ENCODE measurements at places on chromosomes 7 and 10.
A peak's percentile ranks its signal among the peaks of the same experiment; 100 is the strongest.

DNA sequence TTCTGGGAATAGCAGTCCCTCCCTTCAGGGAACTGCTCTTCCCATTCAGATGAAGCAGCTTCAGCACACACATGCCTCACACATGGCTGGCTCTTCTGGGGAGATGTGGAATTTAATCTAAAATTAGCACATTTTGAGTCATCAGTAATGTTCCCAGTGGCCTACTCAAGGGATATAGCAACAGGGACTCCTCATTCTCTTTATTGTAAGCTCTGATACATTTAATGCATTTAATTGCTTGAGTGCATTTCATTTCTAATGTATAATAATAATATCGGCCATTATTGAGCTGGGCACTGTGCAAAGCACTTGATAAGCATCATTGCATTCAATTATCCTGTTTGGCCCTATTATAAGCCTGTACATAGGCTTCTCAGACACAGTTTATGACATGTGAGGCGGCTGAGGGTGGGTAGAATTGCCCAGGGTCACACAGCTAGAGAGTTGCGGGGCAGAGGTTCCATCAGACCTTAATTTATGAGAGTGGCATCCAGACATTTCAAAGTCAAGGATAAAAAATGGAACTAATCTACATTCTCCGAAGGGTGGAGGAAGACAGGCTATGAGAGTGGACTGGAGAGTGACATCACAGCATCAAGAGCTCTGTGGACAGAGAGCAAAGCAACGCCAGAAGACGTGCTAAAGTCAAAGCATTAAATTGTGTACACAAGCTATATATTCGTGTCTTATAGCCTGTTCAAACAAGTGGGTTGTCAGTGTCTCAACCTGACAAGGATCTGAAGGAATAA, 76.8 kb downstream of the LANCL2 start:
- no peak for DNase-seq

GRCh38 chr7:157627646-157628045, 290.8 kb downstream of the DNAJB6 start:
- DNase-seq = no peak

DNA sequence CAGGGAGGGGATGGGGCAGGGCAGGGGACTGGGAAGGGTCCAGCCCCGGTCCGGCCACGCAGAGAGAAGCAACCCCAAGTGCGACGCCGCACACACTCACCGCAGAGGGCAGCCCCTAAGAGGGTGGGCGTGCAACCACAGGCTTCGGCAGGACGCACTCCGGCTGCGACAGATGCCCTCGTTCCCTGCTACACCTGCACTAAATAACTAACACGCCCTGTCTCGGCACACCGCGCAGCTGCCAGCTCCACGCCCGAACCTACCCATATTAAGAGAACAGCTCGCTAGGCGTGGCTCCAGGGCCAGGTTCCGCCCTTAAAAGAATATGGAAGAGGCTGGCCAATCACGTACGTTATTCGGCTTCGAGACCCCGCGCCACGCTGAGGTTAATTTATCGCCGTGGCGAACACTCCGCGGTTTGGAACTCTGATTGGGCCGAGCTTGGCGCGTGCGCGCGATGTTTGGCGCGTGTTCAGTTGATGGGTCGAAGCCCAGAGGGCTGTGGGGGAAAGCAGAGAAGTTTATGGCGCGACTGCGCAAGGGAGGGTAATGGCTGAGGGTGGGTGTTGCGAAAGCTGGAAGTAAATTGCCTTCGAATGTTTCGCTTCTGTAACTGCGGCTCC, 91.1 kb downstream of the OR13A1 start:
- DNase-seq = no peak

- no peak for DNase-seq
Observed at GRCh38 chr10:34809796-34810195, 5.3 kb downstream of the PARD3 start.

DNA sequence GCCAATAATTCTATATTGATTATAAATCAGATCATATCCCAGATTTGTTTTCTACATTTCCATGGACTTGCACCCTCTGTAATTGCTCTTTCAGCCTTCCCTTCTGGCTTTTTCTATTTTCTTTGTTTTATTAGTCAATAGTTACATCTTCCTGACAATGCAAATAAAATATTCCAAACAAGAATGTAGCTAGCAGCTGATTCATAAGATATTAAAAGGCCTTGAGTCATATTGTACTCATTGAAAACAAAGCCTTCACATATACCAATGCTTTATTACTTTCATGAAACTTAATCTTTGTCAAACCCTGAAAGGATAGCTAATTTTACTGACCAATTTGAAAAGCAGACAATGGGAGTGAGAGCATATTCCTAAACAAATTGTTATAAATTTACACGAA, 10.7 kb upstream of the SFMBT2 start:
- DNase-seq = no peak

DNA sequence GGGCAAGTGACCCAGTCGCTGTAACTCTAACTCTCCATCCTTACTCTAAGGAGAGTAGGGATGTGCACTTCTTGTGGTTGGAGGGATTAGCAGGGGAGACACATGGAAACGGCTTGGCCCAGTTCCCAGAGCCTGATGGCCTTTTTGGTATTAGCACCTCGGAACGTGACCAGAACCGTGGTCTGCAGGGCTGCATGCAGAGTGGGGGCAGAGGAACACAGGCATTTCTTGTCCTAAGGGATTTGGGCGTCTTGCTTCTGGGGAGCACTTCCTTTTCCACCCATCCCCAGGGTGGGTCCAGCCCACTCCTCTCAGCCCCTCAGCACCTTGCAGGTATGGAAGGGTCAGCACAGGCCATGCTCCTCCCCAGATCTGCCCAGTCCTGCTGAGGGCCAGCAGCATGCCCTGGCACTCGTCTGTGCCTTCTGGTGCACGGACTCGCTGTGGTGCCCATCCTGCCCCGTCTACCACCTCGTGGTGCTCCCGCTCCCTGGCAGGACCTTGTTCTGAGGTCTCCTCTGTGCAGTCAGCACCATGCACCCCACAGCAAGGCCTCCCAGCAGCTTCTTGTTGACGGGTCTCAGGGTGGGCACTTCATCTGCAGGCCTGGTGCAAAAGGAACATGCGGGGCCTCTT, 109.6 kb downstream of the ACTR3B start:
- DNase-seq = no peak

GRCh38 chr10:109820620-109821405, 102.5 kb downstream of the XPNPEP1 start:
- DNase-seq = no peak

DNA sequence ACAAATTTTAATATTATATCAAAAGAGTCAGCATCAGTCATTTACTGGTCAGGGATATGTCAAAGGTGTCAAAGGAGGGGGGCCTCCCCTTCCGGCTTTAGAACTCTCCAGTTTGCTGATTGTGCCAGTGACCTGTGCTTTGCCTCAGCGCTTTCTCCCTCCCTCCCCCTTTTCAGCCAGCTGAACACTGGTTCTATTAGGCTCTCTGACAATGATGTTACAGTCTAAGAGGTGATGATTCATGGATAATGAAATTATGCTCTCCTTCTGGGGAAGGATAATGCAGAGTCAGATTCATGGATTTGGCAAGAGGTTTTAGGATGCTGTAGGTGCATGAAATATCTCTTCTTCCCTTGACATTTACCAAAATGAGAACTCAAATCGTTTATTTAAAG, 6.1 kb downstream of the LRRTM3 start:
- no peak for DNase-seq

- no peak for DNase-seq
Observed at GRCh38 chr10:49375611-49376010, 20.3 kb downstream of the DRGX start.

- DNase-seq = no peak
Observed at GRCh38 chr7:7639421-7639820, 1.1 kb upstream of the UMAD1 start.

DNA sequence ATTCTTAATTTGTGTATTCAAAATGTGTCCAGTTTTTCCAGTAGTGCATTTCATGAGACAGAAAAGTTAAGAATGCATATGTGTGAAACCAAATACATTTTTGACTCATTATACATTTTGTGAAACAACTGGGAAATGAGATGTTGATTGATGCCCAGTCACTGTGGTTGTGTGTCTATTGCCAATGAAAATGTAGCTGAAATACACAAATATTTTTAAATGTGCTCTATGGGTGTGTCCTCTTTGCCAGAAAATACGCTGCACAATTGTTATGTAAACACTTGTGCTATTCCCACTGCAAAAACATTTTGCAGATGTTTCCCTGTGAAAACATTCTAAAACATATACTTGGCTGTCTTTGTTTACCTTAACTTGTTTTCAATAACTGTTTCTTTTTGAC, 395.2 kb downstream of the TFEC start:
- no peak for DNase-seq

DNA sequence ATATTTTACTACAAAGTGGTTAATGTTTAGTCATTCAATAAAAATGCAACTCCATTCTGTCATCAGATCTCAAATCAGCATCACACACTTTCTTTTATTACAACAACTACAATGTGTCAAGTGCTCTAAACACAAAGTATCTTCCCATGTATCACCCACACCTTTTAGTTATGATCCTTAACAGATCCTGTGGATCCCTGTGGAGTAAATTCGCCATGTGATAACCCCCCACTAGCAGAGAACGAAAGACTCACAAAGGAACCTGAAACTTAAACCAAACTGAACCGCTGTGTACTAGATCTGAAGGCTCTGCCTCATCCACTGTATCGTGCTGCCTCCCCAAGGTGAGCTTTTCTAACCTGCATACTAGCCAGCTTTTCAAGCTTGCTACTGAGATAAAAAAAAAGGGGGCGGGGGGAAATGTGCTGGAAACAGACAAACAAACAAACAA, 1.7 kb downstream of the DPY19L1 start:
- peak; percentile 80 for DNase-seq

DNA sequence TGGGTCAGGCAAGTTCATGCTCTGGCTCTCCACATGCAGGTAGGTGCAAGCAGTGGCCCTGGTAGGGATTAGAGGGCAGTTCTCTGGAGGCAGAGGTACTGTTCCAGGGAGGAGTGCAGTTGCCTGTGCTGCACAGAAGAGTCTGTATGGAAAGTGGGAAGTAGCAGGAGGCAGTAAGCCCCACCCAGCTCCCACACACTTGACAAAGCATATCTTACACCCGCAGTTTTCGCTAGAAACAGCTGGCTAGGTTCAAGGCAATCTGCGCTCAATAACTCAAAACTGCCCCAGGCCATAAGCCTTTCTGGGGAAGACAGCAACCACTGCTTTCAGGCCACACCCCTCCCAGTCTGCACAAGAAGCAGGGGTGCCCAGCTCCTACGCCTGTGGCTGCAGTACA, 33.1 kb upstream of the ARMC3 start:
- DNase-seq = no peak

DNA sequence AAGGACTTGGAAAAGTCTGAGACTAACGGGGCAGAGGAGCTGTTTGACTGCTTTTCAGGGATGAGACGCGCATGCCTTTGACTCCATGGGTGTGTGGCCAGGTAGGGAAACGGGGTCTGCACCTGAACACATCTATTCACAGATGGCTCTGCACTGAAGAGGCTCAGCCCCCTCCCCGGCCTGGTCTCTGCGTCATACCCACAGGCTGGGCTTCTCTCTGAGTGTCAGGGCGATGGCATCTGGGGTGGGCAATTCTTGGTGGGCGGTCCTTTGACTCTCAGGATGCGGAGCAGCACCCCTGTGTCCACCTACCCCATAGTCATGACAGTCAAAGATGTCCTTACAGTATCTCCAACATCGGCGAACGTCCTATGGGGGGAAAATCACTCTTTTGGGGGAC, 23.0 kb downstream of the PFKP start:
- no peak for DNase-seq

- DNase-seq = no peak
Observed at GRCh38 chr10:132839061-132839460, 53.1 kb upstream of the NKX6-2 start.

- peak; percentile 55 for DNase-seq
Observed at GRCh38 chr10:77603534-77603927, 34.1 kb downstream of the KCNMA1 start.

GRCh38 chr7:27750316-27750715, 10.4 kb downstream of the TAX1BP1 start:
- DNase-seq = no peak

DNA sequence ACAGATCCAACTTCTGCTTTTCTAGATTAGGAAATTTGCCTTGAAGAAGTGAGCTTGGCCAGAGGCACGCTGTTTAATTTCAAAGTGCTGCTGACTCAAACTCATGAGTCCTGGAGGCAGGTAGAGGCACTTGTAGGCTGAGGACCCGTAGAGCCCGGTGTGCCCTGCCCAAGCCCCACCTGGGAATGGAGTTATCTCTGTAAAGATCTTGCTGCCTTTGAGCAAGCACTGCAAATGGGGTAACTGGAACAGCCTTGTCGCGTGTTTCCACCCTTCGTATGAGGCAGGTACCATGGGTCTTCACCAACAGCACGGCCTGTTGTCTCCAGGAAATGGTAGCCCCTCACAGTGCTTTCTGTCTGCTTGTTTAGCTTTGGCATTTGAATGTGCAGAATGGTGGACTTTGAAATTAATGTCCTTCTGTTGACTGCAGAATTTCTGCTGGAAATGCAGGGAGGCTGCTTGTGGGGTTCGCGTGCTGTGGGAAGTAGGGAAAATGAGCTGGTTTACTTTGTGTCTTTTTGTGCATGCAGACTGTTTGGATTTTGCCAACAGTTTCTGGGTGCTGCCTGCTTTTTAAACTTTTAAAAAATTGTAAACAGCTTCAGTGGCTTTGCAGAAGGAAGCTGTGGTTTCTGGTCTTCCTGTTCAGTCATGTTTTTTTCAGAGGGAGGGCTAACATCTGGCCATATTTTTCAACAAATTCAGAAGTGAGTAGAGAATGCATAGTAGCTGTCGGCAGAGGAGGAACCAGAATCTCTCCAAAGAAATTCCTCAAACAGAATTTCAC, 27.2 kb downstream of the CCM2 start:
- no peak for DNase-seq

GRCh38 chr10:77456414-77456813, 181.2 kb downstream of the KCNMA1 start:
- peak; percentile 93 for DNase-seq

DNA sequence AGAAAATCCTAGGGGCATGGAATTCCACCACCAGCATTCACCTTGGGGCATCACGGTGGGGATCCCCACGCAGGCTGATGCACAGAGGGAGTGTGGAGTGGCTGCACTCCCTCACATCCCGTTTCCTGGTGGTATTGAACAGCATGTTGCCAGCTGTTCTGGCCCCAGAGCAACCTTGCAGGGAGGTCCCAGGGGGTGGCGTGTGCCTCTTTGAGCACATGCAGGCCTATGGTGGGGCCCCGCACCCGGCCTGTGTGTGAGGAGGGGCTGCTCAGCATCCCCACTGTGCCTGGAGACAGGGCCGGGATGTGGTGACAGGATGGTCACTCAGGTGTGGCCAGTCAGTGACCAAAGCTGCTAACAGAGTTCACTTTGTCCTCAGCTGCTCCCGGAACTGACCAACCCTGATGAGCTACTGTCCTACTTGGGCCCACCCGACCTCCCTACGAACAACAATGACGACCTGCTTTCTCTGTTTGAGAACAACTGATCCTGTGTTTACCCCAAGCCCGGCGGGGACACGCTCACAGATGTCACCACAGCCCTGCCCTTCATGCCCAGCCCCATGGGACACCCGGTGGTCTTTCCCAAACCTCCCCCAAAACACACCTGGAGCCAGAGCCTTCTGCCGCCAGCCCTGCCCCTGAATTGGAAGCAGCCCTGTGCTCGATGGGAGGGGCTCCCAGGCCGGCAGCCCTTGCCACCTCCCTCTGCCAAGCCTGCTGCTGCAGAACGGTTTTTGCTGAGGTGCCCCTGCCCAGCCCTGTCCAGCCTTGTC, 18.7 kb downstream of the ZMIZ2 start:
- no peak for DNase-seq

All from NCI-H146 (cell line).